ENCODE measurements at places on chromosomes 12 and 14.

DNA sequence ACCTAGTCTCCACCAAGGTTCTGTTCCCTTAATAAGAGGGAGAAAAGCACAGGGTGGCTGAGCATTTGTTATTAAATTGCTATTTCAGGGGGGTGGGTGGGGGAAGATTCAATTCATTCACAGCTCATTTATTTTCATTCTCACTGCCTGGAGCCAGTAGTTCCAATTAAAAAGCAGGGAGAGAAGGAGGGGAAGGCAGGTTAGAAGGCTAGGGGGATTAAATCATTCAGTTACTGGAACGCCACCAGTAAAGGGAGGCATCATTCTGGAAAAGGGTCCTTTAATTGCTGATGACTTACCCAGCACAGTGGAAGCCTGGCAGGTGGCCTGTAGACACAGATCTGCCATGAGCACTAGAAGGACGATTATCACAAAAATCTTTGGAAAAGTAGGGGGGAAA lies 47.4 kb downstream of the NIN start:
- DNase-seq = no peak

- DNase-seq = no peak
These were observed 142.5 kb upstream of the RTL1 start for GRCh38 chr14:101046071-101046470.

DNA sequence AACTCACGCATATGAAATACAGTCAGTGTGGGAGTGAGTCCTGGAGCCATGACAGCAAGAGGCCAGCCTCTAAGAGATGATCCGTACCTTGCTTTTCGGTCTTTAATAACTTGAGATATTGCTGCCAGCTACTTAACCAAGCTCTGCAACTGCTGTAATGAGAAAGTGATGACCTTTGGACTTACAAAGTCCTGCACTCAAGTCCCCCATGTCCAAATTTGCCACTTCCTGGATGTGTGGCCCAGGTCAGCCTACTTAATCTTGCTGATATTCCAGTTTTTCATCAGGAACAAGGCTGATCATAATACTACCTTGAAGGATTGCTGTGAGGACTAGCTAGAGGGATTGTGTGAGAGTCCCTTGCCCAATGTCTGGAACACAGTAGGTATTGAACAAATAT lies 33.8 kb upstream of the DUSP6 start:
- no peak for DNase-seq

DNA sequence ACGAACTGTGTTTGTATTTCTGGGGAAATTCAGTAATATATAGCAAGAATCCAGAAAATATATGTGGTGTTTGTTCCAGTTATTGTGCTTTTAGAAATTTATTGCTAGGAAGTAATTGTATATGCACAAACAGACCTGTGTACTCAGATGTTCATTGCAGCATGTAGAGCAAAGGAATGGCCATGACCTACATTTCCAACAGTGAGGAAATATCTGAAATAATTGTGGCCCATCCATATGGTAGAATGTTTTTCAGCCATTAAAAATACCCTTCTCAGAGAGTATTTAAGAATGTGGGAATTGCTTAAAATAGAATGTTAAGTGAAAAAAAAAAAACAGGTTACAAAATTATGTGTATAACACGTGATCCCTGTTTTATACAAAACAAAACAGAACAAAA lies 77.3 kb downstream of the TMX1 start:
- no peak for DNase-seq

GRCh38 chr14:99633918-99634317 lies 11.0 kb upstream of the HHIPL1 start:
- no peak for DNase-seq

DNA sequence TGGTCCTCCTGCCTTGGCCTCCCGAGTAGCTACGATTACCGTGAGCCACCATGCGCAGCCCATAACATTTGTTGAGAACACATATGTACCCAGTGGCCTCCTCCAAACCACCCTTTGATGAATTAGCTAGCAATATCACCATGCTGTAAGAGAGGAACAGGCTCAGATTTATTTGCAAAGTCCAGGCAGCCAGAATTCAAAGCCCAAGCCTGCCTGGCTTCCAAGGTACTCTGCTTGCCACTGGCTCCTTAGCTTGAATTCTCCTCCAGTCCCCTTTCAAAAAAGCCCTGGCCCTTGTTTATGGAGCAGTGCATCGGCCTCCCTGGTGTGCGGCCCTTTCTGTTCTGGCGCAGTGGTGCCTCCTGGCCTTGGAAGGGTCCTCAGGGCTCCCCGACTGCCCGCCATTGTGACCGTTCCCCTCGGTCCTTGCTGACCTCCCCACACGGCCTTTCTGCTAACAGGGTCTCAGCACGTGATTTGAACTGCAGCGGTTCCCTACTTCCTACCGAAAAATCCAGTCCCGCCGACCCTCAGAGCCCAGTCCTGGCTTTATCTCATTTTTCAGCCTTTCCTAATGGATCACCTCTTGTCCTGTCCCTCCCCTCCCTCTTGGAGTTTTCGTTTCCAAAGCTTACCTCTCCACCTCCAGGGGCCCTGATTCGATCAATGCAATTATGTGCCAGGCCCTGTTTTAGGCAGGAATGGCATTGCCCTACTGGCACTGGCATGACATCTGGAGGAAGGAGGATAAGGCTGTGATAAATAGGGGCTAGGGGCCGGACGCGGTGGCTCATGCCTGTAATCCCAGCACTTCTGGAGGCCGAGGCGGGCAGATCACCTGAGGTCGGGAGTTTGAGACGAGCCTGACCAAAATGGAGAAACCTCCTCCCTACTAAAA lies 22.0 kb downstream of the SLC25A29 start:
- no peak for DNase-seq

- DNase-seq = no peak
These were observed 37.8 kb downstream of the TC2N start for GRCh38 chr14:91829511-91829910.
